CD4-positive, CD25-positive, alpha-beta regulatory T cell (primary cell): ENCODE measurements at places on chromosomes 6 and 20. TPM values are rescaled to one million over a fixed set of nuclear protein-coding genes. Genes with fewer than 3 reads are reported as not detected.
A peak's percentile ranks its signal among the peaks of the same experiment; 100 is the strongest.

MYBL2 gene
- 1.6 TPM for polyA plus RNA-seq

TREML2 gene
- polyA plus RNA-seq, result 1.7 TPM

AHI1 gene
- polyA plus RNA-seq, result 1.7 TPM

TMC2 gene
- not detected for polyA plus RNA-seq

ADGRF5 gene
- not detected for polyA plus RNA-seq

- no peak overlapping the region for H3K4me3 ChIP-seq
- no peaks in the 10 kb centered on the region for H3K36me3 ChIP-seq
- peak; percentile 35 for DNase-seq
- H3K27me3 ChIP-seq, result no peaks in the 10 kb centered on the region
- H3K4me1 ChIP-seq, result peaks cover 17% of the 10 kb centered on the region
- no peak overlapping the region for H3K27ac ChIP-seq
Observed at GRCh38 chr6:118639054-118639964, 12.1 kb downstream of the CEP85L start.

- no peaks in the 10 kb centered on the region for H3K27me3 ChIP-seq
- H3K4me1 ChIP-seq, result no peaks in the 10 kb centered on the region
- H3K27ac ChIP-seq, result no peak overlapping the region
Observed at GRCh38 chr20:21808863-21809664, 103.6 kb downstream of the PAX1 start.

GRCh38 chr6:89731924-89732567 lies 87.5 kb downstream of the MDN1 start:
- H3K27me3 ChIP-seq, result no peaks in the 10 kb centered on the region
- no peak for DNase-seq
- no peaks in the 10 kb centered on the region for H3K4me1 ChIP-seq
- H3K27ac ChIP-seq, result no peak overlapping the region

GRCh38 chr6:24296944-24297343 lies 60.9 kb downstream of the DCDC2 start:
- DNase-seq, result no peak
- no peaks in the 10 kb centered on the region for H3K27me3 ChIP-seq
- H3K27ac ChIP-seq, result no peak overlapping the region

DNA sequence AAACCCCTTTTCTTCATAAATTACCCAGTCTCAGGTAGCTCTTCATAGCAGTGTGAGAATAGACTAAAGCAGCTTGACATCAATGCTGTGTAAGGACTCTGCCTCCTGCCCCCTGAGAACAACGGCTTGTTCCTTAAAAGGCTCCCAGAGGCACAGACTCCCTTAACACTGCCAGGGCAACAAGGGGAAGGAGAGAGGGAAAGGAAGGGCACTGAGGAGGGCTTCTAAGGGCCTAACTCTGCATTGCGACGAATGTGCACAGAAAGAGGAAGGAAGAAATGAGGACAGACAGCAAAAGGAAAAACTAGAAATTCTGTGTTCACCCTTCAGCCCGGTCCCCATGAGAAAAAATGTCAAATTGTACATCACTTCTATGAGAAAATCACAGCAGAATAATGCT lies 74.0 kb downstream of the AGPAT4 start:
- no peaks in the 10 kb centered on the region for H3K36me3 ChIP-seq
- no peaks in the 10 kb centered on the region for H3K27me3 ChIP-seq
- DNase-seq, result no peak
- H3K27ac ChIP-seq, result no peak overlapping the region
- no peaks in the 10 kb centered on the region for H3K4me1 ChIP-seq

DNA sequence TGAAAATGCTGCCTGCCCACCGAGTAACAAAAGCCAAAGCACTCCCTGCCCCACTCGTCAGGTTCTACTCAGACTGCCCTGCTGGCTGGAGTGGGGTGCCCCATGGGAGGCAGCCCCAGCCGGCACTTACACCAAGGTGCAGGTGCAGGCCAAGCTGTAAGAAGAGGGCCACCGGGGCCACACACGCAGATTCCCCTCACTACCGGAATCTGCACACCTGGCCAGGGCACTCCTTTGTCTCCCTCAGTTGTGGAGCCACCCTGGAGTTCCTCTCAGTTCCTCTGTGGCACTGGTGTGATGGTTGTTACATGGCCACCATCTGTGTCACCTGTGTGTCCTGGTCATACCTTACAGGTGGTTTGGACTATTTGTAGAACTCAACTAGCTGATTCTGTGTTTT lies 112.4 kb downstream of the FOXO3 start:
- no peaks in the 10 kb centered on the region for H3K4me1 ChIP-seq
- no peak overlapping the region for H3K27ac ChIP-seq
- peaks cover 2% of the 10 kb centered on the region for H3K36me3 ChIP-seq
- no peak overlapping the region for H3K4me3 ChIP-seq

RAD21L1 gene
- polyA plus RNA-seq, result not detected
